ENCODE measurements at places on chromosomes 11 and 22.

- DNase-seq: no peak
These were observed 1.8 kb downstream of the PANX1 start for GRCh38 chr11:94130298-94131046.

GRCh38 chr11:94154095-94154856, 25.6 kb downstream of the PANX1 start:
- no peak for DNase-seq

DNA sequence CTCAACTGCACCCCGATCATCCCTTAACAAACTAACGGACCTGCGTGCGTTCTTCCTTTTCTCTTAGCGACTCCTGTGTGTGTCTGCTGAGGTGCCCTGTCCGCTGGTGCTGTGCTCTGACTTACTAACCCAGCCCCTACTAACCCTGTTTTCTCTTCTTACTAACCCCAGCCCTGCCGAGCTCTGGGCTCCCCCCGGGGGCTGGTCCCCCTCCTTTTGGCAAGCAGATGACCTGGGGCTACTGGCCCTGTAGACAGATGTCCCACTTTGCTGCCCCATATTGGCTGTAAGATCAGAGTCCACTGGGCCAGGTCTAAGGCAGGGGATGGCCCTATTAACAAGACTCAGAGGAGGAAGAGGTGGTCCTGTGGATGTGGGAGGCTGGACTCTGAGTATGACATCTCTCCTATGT, 14.7 kb downstream of the MIAT start:
- no peak for DNase-seq

DNA sequence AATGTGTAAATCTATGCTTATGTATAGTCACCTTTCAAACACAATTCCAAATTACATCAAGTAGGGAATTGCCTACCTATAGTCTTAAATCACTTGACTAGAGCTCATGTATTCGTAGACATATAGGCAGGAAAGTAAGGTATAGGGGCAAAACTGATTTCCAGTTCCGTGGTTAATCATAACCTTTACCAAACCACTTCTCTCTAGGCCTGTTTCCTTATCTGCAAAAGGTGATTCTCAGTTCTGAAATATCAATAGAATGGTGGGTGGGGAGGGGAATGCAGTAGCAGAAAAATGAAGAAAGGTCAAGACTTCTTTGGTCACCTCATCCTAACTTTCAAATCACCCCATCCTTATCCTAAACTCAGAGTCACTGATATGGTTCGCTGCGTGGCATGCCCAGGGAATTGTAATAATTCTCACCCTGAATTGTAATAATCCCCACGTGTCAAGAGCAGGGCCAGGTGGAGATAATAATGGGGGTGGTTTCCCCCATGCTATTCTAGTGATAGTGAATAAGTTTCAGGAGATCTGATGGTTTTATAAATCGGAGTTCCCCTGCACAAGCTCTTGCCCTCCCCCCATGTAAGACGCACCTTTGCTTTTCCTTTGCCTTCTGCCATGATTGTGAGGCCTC, 1.9 kb upstream of the ANO5 start:
- no peak for DNase-seq

- no peak for DNase-seq
These were observed 37.3 kb upstream of the TECTA start for GRCh38 chr11:121063728-121064127.

DNA sequence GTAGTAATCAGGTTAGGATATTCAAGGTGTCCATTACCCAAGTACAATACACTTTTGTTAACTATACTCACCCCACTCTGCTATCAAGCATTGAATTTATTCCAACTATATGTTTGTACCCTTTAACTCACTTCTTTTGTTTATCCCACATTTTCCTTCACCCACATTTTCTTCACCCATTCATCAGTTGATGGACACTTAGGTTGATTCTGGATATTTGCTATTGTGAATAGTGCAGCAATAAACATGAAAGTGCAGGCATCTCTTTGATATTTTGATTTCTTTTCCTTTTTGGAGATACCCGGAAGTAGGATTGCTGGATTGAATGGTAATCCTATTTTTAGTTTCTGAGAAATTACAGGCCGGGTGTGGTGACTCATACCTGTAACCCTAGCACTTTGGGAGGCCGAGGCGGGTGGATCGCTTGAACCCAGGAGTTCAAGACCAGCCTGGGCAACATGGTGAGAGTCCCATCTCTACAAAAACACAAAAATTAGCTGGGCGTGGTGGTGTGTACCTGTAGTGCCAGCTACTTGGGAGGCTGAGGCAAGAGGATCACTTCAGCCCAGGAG, 6.5 kb downstream of the TMEM25 start:
- DNase-seq: no peak

GRCh38 chr22:24190596-24191208, 9.4 kb downstream of the SUSD2 start:
- DNase-seq: no peak

DNA sequence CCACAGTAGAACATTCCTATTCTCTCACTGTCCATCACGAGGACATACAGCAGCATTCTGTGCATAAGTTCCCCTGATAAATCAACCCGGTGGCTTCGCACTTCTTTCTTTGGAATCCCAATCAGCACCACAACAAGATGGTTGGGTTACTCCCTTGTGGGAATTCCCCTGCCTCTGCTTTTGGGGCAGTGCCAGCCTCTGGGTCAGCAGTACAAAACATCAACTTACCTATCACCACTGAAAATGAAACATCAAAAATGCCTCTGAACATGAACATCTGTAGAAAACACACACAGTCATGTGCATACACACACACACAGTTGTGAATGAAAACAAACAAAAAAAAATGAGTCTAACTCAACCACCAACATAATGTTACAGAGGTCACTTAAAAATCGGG, 79.3 kb downstream of the KCNA4 start:
- DNase-seq: no peak

GRCh38 chr11:11512502-11512901, 109.3 kb downstream of the GALNT18 start:
- no peak for DNase-seq

GRCh38 chr11:113632981-113633380, 73.1 kb downstream of the TMPRSS5 start:
- no peak for DNase-seq

- DNase-seq: no peak
These were observed 174.5 kb downstream of the EFCAB6 start for GRCh38 chr22:43637275-43638260.

GRCh38 chr22:37062702-37063381, 11.3 kb downstream of the KCTD17 start:
- DNase-seq: no peak

DNA sequence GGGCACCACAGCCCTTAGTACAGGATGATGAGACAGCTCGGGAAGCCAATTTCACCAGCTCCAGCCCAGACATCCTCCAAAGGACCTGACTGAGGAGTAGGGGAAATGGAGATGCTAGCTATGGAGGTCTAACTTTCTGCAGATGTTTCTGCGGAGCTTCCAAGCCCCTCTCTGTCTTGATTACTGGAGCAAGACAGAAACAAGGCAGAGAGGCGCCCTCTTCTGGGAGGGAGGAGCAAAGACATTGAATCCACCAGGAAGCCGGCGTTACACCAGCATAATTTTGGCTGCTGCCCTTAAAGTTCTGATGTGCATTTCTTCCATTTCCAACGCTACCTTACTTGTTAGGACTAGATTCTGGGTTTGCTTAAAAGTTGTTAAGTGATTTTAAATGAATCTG, 107.3 kb upstream of the HSD17B12 start:
- no peak for DNase-seq

GRCh38 chr11:83662494-83662893, 376.3 kb upstream of the CCDC90B start:
- DNase-seq: no peak

DNA sequence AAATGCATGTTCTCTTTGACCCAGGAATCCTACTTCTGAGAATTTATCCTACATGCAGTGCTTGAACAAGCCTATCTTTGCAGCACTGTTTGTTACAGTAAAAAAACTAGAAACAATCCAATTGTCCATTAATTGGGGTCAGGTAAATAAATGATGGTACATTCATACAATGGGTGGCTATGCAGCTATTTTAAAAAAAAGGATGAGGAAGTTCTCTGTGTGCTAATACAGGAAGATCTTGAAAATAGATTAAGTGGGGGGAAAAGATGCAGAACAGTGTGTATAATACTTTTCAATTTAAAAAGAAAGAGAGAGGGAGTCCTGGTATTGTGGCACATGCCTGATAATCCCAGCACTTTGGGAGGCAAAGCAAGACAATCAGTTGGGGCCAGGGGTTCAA, 9.5 kb upstream of the CREB3L1 start:
- no peak for DNase-seq

- DNase-seq: no peak
These were observed 158.3 kb upstream of the SNX19 start for GRCh38 chr11:131074573-131074972.

- DNase-seq: no peak
These were observed 67.2 kb downstream of the PRCP start for GRCh38 chr11:82832983-82833382.

DNA sequence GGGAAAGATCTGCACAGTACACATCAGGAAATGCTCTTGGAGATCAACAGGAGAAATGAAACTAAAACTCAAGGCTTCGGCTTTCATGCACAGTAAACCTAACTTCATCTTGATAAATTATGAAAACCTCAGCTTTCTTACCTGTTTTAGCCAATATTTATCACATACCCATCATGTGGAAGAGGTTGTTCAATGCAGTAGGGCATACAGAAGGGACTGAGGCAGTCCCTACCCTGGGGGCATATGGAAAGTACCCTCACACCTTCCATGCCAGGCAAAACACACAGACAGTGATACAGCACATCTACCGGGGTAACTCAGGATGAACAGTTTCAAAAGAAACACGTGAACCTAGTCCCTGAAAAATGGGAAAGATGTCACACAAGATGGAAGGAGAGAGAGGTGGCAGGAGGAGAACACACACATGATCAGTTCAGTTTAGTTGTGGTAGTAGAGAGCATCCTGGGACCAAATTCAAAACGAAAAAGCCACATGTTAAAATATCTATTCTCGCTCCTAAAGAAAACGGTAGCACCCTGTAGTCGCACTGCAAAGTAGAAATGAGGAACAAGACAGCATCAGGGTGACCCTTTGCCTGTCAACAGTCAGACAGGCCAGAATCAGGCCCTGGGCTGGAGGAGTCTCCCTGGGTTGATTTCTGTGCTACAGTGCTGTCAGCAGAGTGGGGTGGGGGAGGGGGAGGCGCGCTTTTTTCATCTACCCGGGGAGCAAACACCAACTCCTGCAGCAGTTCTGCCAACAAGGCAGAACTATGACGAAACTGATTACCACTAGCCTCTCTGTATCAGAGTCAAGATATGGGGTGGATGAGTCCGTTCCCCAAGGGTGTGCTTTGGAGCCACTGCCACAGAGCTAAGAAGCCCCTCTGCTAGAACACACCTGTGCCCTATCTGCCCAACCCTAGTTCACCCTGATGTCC, 1.3 kb downstream of the HIRA start:
- no peak for DNase-seq

GRCh38 chr11:116472651-116473050, 300.1 kb downstream of the BUD13 start:
- no peak for DNase-seq

DNA sequence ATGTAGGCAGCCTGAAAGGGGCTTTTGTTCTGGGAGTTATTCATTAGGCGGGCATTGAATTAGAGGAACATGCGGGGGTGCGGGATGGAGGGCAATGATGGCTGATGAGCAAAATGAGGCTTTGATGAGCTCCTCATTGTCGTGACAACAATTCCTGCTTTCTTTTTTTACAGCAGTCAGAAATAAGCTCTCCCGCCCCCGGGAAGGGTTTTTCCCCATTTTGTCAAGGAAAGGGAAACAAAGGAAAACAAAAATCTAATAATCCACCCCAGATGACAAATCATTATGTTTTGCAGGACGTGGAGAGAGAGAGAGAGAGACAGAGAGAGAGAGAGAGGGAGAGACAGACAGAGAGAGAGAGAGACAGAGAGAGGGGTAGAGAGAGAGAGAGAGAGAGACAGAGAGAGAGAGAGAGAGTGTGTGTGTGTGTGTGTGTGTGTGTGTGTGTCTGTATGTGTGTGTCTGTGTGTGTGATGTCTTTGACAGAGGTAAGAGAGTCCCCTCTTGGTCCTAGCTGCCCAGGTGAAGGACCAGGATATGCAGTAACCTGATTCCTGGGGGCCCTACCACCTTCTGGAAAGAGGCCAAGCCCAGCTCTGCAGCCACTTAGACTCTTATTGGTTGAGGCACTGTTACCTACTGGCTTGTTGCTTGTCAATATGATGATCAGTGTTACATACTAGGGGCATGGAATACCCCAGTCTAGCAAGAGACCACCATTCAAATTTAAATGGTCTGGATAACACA, 46.7 kb upstream of the PARVA start:
- peak; percentile 95 for DNase-seq

DNA sequence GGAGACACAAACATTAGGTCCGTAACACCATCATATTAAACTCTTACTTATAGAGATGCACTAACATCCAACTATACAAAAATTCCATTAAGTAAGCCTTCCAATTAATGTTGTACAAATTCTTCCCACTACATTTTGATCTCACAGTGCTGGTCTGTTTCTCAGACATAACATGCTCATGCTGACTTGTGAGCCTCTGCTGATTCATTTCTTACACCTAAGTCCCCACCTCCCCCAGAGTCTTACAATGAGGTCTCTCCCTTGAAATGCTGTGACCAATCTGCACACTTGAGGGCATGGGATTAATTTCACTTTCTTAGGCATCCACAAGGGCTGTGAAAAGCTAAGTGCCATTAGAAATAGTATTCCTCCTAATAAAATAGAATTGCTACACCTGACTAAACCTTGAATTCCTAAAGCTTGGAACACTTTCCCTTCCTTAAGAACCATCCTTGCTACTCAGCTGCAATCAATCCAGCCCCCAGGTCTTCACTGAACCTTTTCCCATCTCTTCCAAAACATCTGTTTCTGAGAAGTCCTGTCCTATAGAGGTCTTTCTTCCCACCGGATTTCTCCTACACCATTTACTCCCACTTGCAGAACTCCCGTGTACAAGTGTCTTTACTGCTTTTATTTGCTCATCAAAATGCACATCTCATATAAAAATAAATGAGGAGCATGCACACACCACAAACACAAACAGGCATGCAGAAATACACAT, 2.0 kb downstream of the HBG1 start:
- DNase-seq: no peak

GRCh38 chr11:122468965-122469364, 186.6 kb upstream of the UBASH3B start:
- DNase-seq: no peak

- no peak for DNase-seq
These were observed 42.5 kb downstream of the CCDC73 start for GRCh38 chr11:32752001-32752400.

- no peak for DNase-seq
These were observed 7.2 kb downstream of the CRELD2 start for GRCh38 chr22:49925525-49926128.

DNA sequence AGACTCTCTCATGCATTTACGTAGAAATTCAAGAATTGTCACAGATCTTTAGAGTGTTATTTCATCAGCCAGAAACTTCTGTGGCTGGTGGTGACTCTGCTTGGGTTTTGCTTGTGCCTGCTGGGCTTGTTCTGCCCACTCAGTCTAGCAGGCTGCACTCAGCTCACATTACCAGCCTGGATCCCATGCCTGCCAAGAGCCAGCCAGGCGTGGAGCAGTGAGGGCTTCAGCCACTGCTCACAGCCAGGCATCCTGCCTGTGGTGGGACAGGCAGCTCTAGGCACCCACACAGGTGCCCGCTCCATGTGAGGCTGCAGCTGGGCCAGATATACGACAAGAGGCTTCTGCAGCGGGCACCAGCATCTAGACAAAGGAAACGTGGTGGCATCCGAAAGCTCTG, 1213.3 kb upstream of the RAG2 start:
- DNase-seq: no peak

All from globus pallidus (tissue), 1 donor.